ENCODE measurements at places on chromosomes 4 and X. TPM values are rescaled to one million over a fixed set of nuclear protein-coding genes. Genes with fewer than 3 reads are reported as not detected.
A peak's percentile ranks its signal among the peaks of the same experiment; 100 is the strongest.

Gene GRPR
- total RNA-seq, result not detected

GRCh38 chr4:2364654-2365053 is 53.8 kb downstream of the ZFYVE28 start:
- peak; percentile 71 for DNase-seq

Gene CD99L2
- total RNA-seq, result 8.8 TPM

Gene IL2RG
- total RNA-seq, result 164 TPM

Gene PAGE5
- not detected for total RNA-seq

DNA sequence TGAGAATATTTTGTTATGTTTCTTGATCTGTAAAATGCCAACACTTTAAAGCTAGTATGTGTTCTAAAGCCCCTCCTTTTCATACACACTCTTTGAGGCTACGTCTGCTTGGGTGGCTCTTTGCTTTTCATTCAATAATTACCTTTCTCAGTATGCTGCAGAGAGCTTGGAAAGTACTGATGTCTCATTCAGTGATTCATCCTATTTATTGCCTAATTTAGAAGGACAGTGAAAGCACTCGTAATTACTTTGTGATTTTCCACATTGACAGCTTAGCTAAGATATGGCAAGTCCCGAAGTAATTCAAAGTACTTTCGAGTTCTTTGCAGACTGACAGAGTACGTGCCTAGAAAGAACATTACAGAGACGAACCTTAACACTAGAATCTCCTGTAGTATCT is 57.2 kb downstream of the BMP15 start:
- no peak for DNase-seq

Gene HERC3
- total RNA-seq, result 64.3 TPM

DNA sequence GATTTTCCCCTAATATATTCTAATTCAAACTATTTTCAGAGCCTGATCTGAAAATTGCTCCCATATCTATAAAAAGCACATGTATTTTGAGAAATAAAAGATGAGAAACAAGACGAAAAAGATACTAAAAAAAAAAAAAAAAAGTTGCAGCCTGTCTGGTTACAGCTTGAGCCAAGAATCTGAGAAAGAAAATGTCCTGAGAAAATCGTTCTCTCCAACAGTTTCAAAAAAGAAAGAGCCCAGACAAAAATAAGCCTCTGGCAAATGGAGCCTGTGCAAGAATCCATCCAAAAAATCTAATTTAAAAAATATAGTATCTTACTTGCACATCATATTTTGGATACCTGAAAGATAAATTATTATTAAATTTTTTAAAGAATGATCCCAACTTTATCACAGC is 163.0 kb upstream of the TBL1X start:
- no peak for DNase-seq

Gene BMPR1B
- not detected for total RNA-seq

DNA sequence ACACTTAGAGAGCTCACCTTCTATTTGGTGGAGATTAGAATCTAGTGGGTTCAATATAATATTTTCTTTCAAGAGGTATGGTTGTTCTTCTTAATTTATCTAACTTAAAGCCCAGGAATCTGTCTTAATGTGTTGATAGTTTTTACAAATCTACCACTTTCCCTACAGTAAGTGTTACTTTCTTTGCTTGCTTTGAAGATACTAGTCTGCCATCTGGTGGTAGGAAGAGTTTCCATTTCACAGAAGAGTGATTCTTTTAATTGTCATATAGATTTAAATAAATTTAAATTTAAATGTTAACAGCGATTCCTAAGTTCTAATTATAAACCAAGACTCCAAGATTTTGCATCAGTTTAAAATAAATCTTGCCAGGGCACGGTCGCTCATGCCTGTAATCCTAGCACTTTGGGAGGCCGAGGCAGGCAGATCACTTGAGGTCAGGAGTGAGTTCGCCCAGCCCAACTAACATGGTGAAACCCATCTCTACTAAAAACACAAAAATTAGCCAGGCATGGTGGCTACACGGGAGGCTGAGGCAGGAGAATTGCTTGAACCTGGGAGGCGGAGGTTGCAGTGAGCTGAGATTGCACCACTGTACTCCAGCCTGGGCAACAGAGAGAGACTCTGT is 43.5 kb downstream of the NUDT9 start:
- DNase-seq, result no peak
